Fibroblast of skin of back (primary cell): ENCODE measurements at places on chromosomes 6 and 20.
A peak's percentile ranks its signal among the peaks of the same experiment; 100 is the strongest.

DNA sequence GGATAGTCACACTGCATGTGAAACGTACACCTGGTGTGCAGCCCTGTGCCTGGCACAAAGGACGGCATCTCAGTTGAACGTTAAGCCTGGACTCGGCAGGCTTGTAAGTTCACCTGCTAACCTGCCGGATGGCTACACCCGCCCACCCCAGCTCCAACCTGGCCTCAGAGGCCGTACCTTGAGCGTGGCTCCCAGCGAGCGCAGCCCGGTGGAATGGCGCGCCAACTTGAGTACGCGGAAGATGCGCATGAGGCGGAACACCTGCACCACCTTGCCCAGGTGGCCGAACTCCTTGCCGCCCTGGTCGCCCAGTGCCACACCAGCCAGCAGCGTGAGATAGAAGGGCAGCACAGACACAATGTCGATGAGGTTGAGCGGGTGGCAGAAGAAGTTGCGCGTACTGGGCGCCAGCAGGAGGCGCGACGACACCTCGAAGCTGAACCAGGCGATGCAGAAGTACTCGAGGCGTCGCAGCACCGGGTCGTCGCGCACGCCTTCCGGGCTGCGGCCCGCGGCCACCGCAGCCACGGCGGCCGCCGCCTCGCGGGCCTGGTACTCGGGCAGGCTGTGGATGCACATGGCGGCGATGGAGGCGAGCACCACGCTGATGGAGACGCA lies 3.3 kb downstream of the KCNS1 start:
- peak; percentile 47 for DNase-seq

DNA sequence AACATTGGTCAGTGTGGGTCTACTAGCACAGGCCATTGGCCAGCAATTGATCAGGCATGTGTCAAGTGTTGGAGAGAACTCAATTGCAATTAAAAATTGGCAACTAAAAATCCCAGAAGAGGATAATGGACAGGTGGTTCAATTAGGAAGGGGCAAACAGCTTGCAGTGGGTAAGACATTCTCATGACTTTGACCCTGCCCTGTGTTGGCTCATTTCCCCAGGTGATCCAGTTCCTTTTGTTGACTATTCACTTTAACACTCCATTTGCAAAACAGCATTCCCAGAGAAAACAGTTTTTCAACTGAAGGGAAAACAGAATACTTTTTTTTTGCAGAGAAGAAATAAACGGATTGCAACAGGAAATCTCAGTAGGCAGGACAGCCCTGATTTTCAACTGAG lies 28.9 kb upstream of the SCGN start:
- no peak for DNase-seq

GRCh38 chr6:44104481-44105021 lies 22.7 kb downstream of the MRPL14 start:
- no peak for DNase-seq

- no peak for DNase-seq
Observed at GRCh38 chr6:53834132-53834531, 39.3 kb downstream of the LRRC1 start.

- peak; percentile 99 for DNase-seq
Observed at GRCh38 chr6:155171109-155171746, 92.6 kb upstream of the CLDN20 start.

DNA sequence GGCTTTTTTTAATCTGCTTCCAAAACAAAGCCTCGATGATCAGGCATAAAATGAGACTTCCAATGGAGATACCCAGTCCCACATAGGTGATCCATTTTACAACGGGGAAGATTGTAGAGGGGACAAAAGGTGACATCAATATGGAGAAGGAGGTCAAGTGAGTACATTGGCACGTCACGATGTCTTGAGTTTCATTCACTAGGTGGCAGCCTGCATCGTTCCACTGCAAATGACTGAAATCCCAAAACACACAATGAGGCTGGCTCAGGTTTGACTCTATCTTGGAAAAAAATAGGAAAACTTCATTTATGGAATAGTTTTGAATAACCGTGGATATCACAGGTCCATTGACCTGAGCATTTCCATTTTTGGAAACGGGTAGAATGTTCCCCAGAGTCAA lies 32.5 kb downstream of the ADGRF1 start:
- no peak for DNase-seq

DNA sequence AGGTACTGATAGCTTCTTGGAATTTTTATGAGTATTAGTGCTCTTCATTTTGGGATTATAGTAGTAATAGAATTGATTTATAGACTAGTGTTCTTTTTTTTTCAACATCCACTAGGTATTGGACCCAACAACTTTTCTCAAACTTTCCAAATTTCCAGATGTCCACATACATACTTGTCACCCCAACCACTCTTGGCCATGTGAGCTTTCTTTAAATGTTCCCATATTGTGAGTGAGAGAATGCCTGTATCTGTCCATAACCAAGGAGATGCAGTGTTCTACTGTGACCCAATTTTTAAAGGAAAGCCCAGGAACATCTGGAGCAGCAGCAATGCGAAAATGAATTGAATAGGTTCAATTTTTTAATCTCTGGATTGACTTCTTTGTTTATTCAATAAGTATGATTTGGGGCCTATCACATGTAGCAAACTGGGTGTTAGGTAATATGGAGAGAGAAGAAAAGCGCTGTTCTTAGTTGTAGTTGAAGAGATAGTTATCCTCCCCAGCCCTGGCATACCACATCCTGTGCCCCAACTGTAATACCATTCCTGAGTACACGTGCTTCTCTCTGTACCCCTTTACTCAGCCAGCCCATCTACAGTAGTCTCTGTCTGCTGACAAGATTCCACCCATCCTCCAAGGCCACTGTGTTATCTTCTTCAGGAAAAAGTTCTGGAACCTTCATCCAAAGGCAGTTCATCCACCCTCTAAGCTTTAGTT lies 116.8 kb upstream of the SUPT3H start:
- DNase-seq = no peak

DNA sequence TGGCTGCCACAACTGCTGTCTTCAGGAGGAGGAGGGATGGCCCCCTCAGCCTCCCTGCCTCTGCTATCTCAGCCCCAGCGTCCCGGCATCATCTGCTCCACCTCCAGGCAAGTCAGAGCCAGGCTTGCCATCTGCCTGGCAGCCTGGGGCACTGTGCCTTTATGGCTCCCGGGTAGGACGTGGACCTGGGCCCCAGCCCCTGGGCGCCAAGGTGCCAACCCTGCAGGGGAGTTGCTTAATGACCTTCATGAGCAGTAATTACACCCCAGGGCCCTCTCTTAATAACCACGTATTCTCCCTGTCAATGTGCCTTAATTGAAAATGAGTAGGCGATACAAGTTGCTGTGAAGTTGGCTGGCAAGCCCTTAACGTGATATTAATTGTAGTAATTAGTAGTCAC lies 122.1 kb upstream of the MLN start:
- DNase-seq = no peak

GRCh38 chr6:63683071-63683603 lies 47.5 kb downstream of the PHF3 start:
- no peak for DNase-seq

DNA sequence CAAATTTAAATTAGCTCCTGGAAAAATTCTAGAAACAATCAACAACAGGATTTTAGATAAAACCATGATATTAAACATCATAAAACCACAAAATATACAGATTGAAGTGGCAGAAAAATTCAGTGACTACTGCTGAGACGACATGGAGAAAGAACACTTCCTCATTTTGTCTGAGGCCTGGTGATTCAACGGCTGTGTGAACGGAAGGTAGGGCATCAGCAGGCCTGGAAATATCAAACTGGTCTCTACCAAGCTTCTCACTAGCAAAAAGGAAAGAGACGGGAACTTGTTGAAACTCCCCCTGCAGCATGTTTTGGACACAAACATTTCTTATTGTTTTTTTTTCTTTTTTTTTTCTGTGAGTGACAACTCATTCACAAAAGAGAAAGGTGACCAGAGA lies 58.0 kb upstream of the AHI1 start:
- no peak for DNase-seq

DNA sequence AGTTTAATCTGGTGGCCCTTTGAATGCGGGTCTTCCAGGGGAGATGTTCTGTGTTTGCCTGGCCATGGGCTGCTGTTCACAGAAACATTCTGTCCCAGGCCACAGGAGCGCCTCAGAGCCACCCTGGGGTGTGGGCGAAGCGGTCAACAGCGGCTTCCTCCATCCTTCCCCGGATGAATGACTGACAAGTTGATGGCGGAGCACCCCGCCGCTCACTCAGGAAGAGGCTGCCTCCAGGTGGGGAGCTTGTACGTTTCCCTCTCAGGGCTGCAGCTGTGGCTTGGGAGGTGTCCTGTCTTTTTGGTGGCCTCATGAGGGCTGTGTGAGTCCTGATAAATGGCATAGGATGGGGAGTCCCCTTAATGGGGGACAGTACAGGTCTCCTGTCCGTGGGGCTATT lies 178.4 kb downstream of the NRN1 start:
- DNase-seq = no peak

GRCh38 chr20:50054626-50055511 lies 58.1 kb downstream of the UBE2V1 start:
- DNase-seq = peak; percentile 46

- DNase-seq = no peak
Observed at GRCh38 chr20:58360936-58361335, 28.1 kb upstream of the VAPB start.

DNA sequence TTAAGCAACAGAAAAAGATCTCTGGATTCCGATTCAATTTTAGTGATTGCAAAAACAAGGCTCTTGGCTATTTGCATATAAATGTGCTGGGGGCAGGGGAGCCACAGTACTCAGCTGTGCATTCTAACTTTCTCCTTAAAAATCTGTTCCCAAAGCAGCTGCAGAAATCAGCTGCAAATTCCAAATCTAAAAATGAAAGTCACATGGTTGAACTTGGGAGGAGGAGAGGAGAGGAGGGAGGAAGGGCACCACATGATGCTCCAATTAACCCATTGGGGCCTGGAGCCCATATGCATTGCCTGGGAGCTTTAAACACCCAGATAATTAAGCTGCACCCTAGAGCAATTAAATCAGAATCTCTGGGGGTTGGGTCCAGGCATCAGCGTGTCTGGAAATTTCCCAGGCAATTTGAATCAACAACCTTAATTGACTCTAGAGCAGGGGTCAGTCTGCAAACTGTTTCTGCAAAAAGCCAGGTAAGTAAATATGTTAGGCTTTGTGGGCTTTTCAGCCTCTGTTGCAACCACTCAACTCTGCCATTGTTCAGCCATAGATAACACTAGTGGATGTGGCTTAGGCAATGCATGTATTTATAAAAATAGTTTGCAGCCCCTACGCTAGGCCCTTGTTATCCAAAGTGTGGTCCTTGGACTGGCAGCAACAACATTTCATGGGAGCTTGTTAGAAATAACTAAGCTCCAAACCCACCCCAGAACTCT lies 508.1 kb downstream of the KIF16B start:
- DNase-seq = no peak

GRCh38 chr20:62423326-62423706 lies 4.0 kb downstream of the RBBP8NL start:
- no peak for DNase-seq

DNA sequence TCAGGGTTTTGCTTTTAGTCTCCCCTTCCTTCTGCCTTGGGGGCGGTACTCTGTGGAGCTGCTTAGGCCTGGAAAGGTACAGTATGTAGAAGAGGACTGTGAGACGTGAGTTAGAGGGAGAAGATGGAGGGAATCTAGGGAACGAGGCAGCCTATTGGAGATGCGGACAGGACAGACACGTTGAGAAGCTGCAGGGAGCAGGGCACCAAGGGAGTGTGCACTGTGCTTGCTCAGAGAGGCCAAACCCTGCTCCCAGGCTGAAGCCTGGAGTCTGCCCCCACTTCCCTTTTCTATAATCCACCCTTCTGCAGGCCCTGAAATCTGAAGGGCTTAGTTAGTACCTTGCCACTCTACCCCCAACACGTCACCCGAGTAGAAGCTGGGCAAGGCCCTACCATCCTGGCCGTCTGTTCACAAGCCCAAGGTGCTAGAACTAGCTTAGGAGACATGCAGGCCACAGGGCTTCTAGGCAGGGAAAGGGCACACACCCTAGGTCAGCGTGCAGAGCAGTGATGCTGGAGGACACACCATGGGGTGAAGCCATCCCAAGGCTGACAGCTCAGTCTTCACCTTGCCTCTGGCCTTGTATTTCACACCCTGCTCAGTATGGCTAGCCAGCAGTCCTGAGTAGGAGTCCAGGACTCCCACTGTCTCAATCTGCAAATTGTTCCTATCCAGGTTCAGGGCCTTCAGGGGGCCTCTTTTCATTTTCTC lies 6.9 kb downstream of the TP53INP2 start:
- no peak for DNase-seq

- DNase-seq = no peak
Observed at GRCh38 chr6:133805876-133806275, 83.0 kb upstream of the TCF21 start.

- no peak for DNase-seq
Observed at GRCh38 chr20:25394996-25395395, 4.4 kb upstream of the ABHD12 start.

GRCh38 chr6:34914358-34914757 lies 25.3 kb downstream of the ANKS1A start:
- no peak for DNase-seq

DNA sequence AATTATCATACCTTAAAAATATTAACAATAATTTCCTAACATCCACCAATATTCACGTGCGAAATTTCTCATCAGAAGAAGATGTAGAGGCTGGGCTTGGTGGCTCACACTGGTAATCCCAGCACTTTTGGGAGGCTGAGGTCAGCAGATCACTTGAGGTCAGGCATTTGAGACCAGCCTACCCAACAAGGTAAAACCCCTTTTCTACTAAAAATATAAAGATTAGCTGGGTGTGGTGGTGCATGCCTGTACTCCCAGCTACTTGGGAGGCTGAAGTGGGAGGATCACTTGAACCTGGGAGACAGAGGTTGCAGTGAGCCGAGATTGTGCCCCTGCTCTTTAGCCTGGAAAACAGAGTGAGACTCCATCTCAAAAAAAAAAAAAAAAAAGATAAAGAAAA lies 36.1 kb upstream of the JAG1 start:
- no peak for DNase-seq

GRCh38 chr20:4809707-4810106 lies 88.0 kb downstream of the PRND start:
- DNase-seq = no peak

GRCh38 chr6:117976030-117976651 lies 69.1 kb downstream of the SLC35F1 start:
- peak; percentile 33 for DNase-seq

GRCh38 chr20:46356195-46357029 lies 48.1 kb upstream of the CDH22 start:
- DNase-seq = no peak

DNA sequence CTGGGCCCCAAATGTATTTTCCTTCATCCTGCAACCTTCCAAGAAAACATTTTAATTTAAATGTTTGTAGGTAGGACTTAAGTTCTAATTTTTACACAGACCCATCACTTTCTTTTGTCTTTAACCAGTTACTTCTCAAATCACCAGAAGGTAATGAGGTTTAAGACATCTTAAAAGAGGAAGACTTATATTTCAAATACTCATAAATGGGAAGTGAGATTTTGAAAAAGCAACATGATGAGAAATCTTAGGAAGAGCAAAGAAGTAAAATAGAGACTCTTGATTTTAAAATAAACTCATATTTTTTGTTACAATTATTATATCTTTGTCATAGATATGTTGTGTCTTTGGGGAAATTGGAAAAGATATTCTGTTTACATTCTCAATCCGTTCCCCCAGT lies 82.3 kb downstream of the SYNE1 start:
- no peak for DNase-seq
